GM12891 (cell line): ENCODE measurements at places on chromosomes 1 and 21.

GRCh38 chr1:223319398-223319797 lies 44.6 kb downstream of the SUSD4 start:
- no peak for DNase-seq

DNA sequence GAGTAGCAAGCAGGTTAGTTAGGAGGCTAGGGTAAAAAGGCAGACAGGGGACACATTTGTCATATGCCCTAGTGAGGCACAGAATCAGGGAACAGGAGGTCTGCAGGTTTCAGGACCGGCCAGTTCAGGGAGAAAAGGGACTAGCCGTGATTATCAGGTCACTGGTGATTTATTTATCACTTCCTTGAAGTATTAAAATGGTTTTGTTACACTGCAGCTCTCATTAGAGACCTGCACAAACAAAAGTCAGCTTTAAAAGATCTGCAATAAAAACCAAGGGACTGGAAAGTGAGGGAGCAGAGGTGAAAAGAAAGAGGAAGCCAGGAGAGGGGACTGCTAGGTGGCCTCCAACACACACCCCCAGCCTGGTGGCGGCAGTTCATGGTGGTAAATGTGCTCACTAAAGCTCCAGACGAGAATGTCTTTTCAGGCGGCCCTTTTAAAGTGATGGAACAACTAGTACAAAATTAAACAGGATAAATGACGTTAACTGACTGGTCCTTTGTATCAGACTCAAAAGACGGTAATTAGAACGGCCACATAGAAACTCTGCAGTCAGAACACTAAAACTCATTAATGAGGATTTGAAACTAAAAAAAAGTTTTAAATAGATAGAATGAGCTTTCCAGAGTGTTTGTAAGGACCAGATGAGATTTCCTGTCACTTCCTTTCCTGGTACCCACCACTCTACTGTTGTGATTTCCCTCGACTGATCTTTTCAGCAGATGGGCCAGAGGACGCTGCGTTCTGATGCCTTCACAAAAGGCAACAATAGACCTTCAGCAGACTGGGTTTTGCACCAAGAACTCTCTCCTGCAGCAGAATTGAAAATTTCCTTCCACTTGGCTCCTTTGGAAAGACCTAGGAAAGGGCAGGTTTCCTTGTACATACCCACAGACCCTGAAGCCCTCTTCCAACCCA lies 136.8 kb downstream of the NTPCR start:
- no peak for DNase-seq

DNA sequence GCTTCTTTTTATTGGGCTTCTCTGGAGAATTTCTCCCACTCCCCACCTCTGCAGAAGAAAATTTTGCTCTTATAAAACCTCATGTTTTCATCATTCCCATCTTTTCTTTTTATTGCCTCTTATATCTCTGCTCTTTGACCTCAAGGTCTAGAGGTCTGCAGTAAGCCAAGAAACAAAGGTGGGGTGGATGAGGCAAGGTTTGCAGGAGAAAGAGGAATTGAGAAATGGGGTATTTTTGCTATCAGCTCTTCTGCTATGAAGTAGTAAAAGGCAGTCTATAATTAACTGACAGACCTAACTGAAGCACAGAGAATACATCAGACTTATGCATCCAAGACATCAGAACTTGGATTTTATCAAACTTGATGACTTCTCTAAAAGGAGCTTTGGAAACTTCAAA lies 22.9 kb downstream of the SYT11 start:
- DNase-seq, result peak; percentile 20

- DNase-seq, result no peak
Observed at GRCh38 chr21:43364261-43364510, 62.7 kb downstream of the SIK1 start.

GRCh38 chr1:111334169-111334568 lies 43.5 kb downstream of the CHIA start:
- peak; percentile 17 for DNase-seq

GRCh38 chr1:85838238-85838637 lies 130.0 kb upstream of the ZNHIT6 start:
- no peak for DNase-seq

DNA sequence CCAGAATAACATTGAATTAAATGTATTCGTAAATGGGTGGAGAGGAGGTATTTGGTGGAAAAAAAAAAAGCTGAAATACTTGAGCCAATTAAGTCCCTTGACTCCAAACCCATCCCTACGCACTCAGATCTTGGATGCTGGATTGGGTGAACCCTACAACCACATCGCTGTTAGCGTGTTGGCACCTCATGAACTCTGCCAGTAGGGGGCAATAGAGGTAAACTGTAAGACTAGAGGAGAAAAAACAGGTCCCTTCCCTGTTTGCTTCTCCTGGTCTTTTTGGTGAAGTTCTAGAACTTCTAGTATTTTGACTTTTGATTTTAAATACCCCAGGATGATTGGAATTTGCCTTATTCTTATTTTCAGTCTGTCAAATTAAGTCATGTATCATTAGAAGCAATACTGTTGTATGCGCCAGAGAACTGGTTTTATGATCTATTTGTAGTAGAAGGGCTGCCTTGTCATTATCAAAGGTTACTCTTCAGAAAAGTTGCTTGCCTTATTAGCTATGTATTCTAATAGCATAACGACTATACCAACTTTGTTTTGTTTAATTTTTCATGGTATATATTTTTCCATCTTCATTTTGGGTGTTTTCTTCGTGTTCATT lies 1.9 kb upstream of the OR13G1 start:
- peak; percentile 11 for DNase-seq

DNA sequence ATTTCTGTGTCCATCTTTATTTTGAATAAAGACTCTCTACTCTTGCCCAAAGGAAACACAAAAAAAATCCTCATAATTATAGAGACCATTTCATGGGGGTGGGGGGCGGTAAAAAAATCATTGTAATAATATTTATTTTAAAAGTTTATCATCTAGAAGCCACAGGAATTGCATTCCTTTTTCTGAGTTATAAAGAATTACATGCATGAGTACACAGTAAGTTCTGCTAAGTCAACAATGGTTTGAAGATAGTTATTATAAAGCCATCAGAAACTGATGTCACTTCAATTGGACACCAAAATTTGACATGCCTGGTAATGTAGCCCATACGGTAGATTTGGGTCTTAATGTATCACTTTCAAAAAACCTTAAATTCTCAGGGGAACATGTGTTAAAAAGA lies 478.1 kb upstream of the NR5A2 start:
- no peak for DNase-seq

DNA sequence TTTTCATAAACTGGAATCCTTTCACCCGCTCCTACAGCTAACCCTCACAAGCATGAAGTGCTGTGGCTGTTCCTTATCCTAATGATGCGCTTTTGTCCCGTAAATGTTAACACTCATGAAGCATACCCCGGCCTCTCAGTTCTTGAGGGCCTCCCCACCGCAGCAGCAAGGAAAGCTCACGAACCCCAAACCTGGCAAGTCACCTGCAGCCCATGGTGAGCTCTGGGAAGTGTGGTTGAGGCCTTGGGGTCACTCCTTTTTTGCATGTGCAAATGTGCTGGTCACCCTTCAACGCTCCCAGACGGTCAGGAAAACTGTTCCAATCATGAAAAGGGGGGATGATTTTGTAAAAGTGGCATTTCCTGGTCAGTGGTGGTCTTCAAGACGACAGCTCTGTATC lies 124.6 kb downstream of the PRDM2 start:
- DNase-seq, result no peak

GRCh38 chr1:192581131-192581927 lies 5.8 kb downstream of the RGS1 start:
- no peak for DNase-seq

DNA sequence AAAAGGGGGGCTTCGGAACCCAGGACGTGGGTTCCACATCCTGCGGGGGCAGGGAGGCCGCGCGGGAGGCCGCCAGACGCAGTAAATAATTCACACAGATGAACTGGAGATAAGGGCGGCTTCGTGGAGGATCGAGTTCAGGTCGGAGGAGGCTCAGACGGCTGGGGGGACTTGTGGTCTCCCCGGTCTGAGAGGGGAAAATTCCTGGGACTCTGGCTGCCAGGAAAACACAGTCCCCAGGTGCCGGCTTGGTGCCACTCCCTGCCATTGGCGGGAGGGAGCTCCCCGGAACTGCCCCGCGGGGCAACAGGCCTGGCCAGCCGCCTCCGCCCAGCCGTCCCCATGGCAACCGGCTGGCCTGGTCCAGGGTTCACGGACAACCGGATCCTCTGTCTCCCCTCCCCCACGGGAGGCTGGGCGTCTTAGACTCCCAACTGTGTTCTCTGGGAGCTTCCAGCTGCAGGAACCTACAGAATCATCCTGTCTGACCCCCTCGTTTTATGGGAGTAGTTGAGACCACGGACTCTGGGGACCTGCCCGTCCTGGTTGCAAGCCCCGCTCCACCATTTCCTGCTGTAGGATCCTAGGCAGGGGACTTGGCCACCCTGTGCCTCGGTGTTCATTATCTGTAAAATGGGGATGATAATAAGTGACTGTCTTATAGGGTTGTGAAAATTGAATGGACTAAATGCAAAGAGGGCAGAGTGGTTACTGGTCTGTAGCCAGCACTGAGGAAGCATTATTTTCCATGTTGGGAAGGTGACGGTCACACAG lies 9.6 kb downstream of the CAMK2N1 start:
- no peak for DNase-seq

- DNase-seq, result no peak
Observed at GRCh38 chr21:36250423-36251075, 69.4 kb upstream of the MORC3 start.

- no peak for DNase-seq
Observed at GRCh38 chr1:63799307-63799706, 25.5 kb downstream of the ROR1 start.

GRCh38 chr21:46009951-46010705 lies 28.6 kb downstream of the COL6A1 start:
- DNase-seq, result no peak

GRCh38 chr1:117632269-117633067 lies 26.6 kb downstream of the TENT5C start:
- no peak for DNase-seq

GRCh38 chr1:40823345-40823744 lies 38.8 kb downstream of the CITED4 start:
- DNase-seq, result no peak

GRCh38 chr1:202105571-202106339 lies 17.0 kb upstream of the GPR37L1 start:
- DNase-seq, result no peak

DNA sequence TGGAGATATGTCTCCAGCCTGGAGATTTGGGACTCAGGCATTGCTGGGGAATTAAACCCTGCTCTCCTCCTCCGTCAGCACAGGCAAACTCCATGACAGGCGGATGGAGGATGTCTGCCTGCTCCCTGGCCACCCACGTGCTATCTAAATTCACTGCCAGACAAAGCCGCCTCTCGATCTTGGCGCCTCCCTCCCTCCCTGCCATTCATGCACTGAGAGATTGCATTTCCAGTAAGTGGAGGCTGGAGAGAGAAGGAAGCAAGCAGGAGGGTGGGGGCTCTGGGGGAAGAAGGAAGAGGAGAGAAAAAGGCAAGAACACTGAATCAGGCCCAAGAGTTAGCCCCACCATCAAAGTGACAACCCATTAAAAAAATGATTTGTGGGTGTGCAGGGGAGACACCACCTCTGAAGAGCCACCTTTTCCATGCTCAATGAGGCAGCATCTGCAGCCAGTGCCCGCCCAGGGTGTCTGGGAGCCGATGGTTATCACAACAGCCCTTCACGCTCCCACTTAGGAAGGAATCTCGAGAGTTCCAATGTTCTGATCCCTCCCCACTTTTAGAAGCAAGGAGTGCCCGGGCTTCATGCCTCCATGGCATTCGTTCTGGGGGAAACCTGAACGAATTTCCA lies 183.0 kb downstream of the HIVEP3 start:
- no peak for DNase-seq

DNA sequence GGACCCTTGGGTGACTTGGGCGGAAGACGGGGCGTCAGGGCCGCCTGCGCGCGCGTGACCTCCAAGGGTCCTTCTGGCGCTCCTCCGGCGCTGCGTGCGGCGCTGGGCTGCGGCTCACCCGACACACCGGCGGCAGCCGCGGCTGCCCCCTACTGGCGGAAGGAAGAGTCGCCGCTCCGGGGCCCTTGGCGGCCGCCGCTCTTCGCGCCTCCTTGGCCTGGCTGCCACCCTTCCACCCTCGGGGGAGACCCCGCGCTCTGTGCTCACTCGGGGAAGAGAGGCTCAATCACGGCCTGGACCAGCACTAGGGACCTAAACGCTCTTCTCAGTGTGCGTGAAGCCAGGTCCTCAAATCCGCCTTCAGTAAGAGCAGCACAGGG lies 89.7 kb downstream of the DMRTA2 start:
- peak; percentile 79 for DNase-seq

DNA sequence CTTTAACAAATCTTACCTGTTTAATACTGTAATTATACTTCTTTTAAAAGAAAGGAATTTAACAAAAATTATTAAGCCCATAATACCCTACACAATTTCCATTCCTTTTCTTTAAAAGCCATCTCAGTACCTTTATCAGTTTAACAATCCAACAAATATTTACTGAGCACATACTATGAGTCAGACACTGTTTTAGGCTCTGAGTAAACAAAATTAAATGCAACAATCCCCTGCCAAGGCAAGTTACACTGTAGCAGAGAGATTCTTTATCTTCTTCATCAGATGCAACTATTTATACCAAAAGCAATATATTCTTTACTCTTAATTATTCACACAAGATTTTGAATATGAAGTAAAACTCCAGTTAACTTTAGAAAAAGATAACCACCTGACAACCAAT lies 12.0 kb downstream of the DENND1B start:
- no peak for DNase-seq

DNA sequence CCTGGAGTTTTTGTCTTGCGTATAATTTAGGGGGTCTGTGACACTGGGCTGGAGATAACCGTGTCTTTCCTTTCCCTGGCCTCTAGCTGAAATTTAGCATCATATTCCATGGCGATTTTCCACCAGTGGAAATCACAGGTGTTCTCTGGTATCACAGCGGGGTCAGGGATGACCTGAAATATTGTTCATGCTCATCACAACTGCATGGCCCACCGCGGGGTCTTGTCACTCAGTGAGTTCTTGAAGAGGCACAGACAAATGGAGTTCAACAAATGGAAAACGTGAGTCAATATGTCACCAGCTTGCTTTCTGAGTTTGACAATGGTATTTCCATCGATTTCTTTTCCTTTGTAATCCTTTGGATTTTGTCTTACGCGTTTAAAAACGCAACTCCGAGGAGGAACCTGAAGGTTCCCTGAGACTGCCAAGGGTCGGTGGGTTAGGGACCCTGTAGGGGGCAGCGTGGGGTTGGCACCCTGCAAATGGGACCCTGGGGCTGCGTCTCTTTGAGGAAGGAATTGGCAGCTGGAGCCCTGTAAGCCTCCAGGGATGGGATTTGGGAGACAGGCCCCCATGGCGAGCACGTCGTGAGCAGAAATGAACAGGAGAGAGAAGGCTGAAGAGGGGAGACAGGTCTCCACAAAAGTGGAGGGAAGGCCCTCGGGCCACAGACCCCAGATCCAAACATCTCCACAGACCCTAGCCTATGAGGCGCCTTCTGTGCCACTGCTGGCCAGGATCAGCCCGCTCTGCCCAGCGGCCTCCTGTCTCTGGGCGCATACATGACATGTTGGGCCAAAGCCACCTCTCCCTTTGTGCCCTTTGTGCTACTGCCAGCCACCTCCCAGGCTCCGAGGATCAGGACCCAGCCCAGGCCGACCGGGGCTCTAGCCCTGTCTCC lies 32.1 kb upstream of the RUNX3 start:
- no peak for DNase-seq
